Stomach (tissue), 19 donors: ENCODE measurements at places on chromosomes 1 and 21. TPM values are rescaled to one million over a fixed set of nuclear protein-coding genes. Genes with fewer than 3 reads are reported as not detected.
A peak's percentile ranks its signal among the peaks of the same experiment; 100 is the strongest.

GRCh38 chr21:46061950-46062349 is 36.0 kb upstream of the COL6A2 start:
- no peak for DNase-seq
- no peak overlapping the region for H3K4me3 ChIP-seq
- peaks cover 31% of the 10 kb centered on the region for H3K4me1 ChIP-seq
- H3K36me3 ChIP-seq, result no peaks in the 10 kb centered on the region
- H3K27me3 ChIP-seq, result no peaks in the 10 kb centered on the region

GRCh38 chr1:70072231-70072751 is 133.1 kb downstream of the LRRC40 start:
- H3K36me3 ChIP-seq, result no peaks in the 10 kb centered on the region
- H3K27ac ChIP-seq, result no peak overlapping the region
- no peaks in the 10 kb centered on the region for H3K27me3 ChIP-seq
- H3K4me3 ChIP-seq, result no peak overlapping the region

GRCh38 chr1:159803956-159804689 is 2.0 kb downstream of the FCRL6 start:
- H3K27ac ChIP-seq, result no peak overlapping the region
- H3K36me3 ChIP-seq, result no peaks in the 10 kb centered on the region
- H3K4me1 ChIP-seq, result no peaks in the 10 kb centered on the region
- no peaks in the 10 kb centered on the region for H3K27me3 ChIP-seq

- peaks cover 73% of the 10 kb centered on the region for H3K4me1 ChIP-seq
- H3K4me3 ChIP-seq, result peak overlapping the region; percentile 71
- no peaks in the 10 kb centered on the region for H3K27me3 ChIP-seq
- peak overlapping the region; percentile 96 for H3K27ac ChIP-seq
- H3K36me3 ChIP-seq, result peaks cover 5% of the 10 kb centered on the region
- peak; percentile 73 for DNase-seq
Measured at GRCh38 chr1:23558140-23558871, 995 bp downstream of the ID3 start.

DCDC2B gene
- polyA plus RNA-seq, result not detected
